ENCODE measurements at places on chromosomes 2 and 18. TPM values are rescaled to one million over a fixed set of nuclear protein-coding genes. Genes with fewer than 3 reads are reported as not detected.

Gene DYNAP
- total RNA-seq: not detected

Gene CHRND
- total RNA-seq: not detected

Gene CUL3
- total RNA-seq: 65.6 TPM

Gene TBR1
- under 0.01 TPM for total RNA-seq

Gene RELCH
- 48.3 TPM for total RNA-seq

Gene STAT4
- total RNA-seq: 2.8 TPM

Gene LRP2
- total RNA-seq: not detected

Gene RAB11FIP5
- total RNA-seq: 58.9 TPM

Gene EIF5B
- total RNA-seq: 57.7 TPM

Gene MGAT4A
- total RNA-seq: 1.3 TPM

Gene MYO3B
- 0.32 TPM for total RNA-seq

Gene CRYGC
- total RNA-seq: not detected

Gene CYRIA
- 0.30 TPM for total RNA-seq

Gene RABL2A
- 10.1 TPM for total RNA-seq

Gene DSEL
- 33.4 TPM for total RNA-seq

Gene MATN3
- 3.0 TPM for total RNA-seq

Gene EHD3
- 21.7 TPM for total RNA-seq

Gene TRIM43
- not detected for total RNA-seq

Gene NT5DC4
- not detected for total RNA-seq

Gene PDCD1
- total RNA-seq: not detected

Gene ASIC4
- 0.09 TPM for total RNA-seq

Gene GAD1
- total RNA-seq: not detected

Measured in smooth muscle cell of the umbilical artery (primary cell).